ENCODE measurements at places on chromosomes 4 and X. TPM values are rescaled to one million over a fixed set of nuclear protein-coding genes. Genes with fewer than 3 reads are reported as not detected.

LIAS gene
- 8.0 TPM for total RNA-seq

DCLK2 gene
- total RNA-seq, result 14.0 TPM

TNIP3 gene
- total RNA-seq, result 0.50 TPM

FAM236C gene
- not detected for total RNA-seq

BBS7 gene
- 22.5 TPM for total RNA-seq

HERC5 gene
- total RNA-seq, result 3.3 TPM

GPR143 gene
- not detected for total RNA-seq

Data from fibroblast of lung (primary cell).